ENCODE measurements at places on chromosomes 16 and 17.

GRCh38 chr16:75267631-75268264 lies 16.3 kb upstream of the BCAR1 start:
- no peak for DNase-seq

DNA sequence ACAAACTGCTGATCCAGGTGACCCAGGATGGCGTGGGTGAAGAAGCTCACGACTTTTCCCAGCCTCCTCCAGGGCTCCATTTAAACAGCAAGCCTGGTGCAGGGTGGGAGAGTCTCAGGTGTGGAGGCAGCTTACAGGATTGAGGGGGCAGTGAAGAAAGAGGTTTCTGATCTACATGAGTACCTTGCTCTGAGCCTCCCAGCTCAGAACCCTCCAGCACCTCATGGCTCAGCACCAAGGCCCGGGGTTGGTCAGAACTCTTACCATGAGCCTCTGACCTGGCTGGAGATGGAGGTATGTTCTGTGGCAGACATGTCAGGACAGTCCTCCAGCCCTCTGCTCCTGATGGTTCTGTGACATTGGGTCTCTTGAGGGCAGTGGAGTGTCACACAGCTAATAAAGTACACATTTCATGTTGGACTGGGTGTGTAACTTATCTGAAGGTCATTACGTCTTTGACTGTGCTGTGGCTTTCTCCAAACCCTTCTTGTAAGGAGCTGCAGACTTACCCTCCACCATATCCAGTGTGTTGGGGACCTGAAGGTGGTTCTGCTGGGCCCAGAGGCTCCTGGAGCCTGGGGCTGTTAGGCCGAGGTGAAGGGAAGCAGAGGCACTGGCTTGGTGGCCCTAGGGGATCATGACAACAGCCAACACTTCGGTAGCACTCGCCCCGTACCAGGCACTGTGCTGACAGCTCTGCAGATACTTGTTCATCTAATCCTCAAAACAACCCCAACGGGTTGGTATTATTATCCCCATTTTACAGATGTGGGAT lies 3.8 kb upstream of the DCAF7 start:
- no peak for DNase-seq

DNA sequence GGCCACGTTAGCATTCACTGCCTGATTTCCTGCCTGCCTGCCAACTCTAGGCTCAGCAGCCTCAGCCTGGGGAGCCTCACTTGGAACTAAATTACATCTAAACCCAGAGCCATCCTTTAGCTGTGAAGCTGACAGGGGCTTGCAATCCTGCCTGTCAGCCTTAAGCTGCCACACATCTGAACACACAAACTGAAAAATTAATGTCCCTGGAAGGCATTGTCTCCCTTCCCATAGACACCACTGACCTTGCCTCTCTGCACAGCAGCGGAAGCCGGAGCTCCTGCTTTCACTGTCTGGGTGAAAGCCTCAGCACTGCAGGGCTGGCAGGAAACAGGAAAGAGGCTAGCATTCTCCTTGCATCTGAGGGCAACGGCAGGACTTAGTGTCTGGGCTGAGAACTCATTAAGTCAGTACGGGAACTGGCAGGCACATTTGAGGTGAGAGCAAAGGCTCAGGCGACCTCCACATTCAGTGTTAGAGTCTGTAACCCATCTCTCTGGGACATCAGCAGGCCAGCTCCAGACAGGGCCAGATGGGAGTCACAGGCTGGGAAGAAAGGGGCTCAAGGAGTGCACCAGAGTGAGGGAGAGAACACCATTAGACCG lies 452.4 kb upstream of the C16orf82 start:
- no peak for DNase-seq

GRCh38 chr16:60304720-60305119 lies 1570.6 kb upstream of the GOT2 start:
- no peak for DNase-seq

DNA sequence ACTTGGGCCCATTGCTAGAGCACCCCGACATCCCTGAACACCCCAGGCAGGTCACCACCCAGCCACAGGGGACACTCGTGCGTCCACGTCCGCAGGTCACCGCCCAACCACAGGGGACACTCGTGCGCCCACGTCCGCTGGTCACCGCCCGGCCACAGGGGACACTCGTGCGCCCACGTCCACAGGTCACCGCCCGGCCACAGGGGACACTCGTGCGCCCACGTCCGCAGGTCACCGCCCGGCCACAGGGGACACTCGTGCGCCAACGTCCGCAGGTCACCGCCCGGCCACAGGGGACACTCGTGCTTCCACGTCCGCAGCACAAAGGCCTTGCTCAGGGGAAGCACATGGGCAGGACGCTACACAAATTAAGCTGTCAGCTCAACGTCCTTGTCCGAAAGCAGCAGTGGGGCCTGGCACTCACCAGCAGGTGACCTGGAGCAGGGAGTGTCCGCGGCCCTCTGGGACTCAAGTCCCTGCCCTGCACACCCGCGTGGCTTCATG lies 17.7 kb downstream of the GALNS start:
- no peak for DNase-seq

- no peak for DNase-seq
Measured at GRCh38 chr16:79996321-79996720, 395.8 kb upstream of the MAF start.

GRCh38 chr16:64162613-64163375 lies 959.1 kb downstream of the CDH11 start:
- no peak for DNase-seq

- DNase-seq = no peak
Measured at GRCh38 chr17:902463-902862, 77.1 kb downstream of the NXN start.

GRCh38 chr17:1641065-1641403 lies 4.5 kb downstream of the SCARF1 start:
- DNase-seq = no peak

GRCh38 chr17:70544317-70544716 lies 375.0 kb downstream of the KCNJ2 start:
- DNase-seq = no peak

DNA sequence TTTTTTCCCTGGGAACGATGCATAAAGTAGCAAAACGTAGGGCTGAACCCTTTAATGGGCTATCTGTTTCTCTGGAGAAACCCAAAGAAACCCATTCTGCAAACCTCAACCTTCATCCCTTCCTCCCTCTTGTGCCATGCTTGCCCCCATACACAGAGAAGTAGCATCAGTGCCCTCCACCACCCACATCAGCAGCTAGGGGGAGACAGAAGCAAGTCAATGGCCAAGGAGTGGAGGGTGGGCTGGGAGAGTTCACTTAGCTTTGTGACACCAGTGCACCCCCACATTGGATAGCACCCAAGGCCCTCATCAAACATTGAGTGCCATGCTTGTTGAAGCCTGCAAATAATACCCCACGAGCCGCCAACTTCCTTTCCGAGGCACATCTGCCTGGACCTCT lies 282.4 kb downstream of the ABCC12 start:
- DNase-seq = no peak

DNA sequence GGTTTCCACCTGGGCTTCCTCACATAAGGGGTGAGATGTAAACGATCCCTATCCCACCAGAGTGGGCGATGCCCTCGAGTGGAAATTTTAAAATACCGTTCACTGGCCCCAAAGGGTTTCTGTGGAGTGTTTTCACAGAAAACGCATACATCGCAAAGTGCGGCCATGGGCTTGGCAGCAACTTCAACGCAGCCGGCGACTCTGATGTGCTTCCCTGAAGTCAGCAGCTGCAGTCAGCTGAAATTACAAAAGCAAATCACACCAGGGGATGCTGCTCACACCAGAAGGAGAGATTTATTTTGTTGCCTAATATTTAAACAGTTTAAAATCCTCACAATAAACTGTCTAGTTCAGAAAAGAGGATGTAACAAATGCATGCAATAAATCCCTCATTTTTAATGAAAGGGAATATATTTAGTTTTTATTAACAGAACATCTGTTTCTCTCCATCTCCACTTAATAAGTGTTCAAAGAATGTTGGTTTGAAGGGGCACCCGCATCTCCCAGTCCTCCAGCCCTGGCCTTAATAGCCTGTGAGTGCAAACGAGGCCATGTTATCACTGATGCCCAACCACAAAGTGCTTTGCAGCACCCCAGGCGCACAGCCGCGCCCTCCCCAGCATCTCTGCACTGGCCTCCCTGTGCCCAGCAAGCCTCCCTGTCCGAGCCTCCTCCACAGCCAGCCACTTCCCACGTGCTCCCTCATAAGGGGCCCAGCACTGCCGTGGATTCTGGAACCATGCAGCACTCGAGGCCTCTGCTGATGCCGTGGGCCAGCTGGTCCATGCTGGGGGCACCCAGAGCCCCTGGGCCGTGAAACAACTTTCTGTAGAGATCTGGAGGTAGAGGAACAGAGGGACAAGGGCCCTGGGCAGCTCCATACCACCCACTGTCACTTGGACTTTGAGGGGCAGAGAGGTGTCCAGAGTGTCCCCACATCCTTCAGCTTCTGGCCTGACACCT lies 17.3 kb upstream of the XYLT2 start:
- DNase-seq = no peak

DNA sequence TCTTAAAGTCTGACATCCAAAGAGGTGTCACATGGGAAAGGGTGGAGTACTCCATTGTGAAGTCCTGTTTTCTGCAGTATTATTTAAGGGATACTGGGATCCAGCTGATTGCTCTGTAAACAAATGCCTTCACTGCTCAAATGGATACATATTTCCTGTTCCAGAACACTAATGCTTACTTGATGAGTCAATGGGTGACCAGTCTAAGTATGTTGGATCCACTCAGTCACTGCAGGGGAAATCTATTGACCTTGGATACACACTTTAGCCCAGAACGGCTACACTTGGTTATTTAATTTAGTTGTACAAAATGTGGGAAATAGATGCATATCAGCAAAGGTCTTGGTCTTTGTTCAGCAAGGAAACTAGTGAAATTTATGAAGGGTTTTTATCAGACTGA lies 261.4 kb downstream of the MAP2K4 start:
- DNase-seq = no peak

DNA sequence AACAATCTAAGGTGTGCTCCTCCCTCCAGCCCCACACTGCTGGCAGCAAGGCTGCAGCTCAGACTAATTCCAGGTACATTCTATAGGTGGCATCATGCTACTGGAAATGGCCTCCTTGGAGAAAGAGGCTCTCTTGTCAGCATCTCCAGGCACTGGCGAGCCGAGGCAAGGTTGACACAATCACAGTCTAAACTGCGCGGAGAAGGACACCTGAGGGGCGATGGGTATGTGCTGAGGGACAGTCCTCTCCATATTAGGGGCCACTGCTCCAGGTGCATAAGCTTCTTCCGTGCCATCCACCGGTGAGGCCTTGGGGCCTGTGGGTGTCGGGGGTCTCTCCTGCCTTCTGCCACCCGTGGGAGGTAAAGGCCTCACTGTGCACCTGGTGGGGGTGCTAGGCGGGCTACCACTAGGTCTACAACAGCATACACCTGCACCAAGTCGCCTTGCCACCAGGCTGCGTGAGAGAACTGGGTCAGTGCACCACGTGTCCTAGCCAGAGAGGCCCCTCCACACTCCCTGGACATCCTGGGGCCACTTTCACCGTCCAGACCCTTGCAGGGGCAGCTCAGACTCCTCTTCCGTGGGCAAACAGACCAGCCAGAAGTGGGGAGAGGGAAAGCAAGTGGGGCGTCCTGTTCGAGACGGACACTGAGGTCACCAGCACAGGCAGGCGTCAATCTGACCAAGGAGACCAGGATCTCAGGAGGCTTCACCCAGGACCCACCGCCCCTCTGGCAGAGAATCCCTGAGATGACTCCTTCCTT lies 12.1 kb upstream of the CBX8 start:
- no peak for DNase-seq

- DNase-seq = no peak
Measured at GRCh38 chr16:56649820-56650219, 1.9 kb upstream of the MT1B start.

Data from GM06990 (cell line).